T follicular helper cell (primary cell): ENCODE measurements at places on chromosomes 4 and X.

GRCh38 chr4:73012673-73013072, 56.8 kb downstream of the COX18 start:
- no peak for DNase-seq

DNA sequence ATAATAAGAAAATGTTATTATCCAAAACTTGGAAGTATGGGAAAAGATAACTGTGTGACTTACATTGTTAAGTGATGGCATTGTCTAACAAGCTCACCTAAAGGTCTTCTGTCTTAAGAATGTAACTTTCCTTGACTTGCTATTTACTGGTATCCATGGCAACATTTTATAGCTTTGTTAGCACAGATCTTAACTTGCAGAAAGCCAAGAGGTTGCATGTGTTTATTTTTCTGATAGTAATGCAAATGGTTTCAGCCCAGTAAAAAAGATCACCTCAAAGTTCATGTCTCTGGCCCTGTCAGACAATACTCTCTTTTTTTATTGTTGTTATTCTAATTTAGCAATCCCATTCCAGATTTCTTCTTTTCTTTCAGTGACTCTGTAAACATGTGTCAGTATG, 425.3 kb downstream of the SPRY1 start:
- no peak for DNase-seq

- no peak for DNase-seq
These were observed 343.3 kb upstream of the RPS6KA3 start for GRCh38 chrX:20609916-20610415.

GRCh38 chr4:78592088-78592783, 40.7 kb downstream of the ANXA3 start:
- DNase-seq: no peak

DNA sequence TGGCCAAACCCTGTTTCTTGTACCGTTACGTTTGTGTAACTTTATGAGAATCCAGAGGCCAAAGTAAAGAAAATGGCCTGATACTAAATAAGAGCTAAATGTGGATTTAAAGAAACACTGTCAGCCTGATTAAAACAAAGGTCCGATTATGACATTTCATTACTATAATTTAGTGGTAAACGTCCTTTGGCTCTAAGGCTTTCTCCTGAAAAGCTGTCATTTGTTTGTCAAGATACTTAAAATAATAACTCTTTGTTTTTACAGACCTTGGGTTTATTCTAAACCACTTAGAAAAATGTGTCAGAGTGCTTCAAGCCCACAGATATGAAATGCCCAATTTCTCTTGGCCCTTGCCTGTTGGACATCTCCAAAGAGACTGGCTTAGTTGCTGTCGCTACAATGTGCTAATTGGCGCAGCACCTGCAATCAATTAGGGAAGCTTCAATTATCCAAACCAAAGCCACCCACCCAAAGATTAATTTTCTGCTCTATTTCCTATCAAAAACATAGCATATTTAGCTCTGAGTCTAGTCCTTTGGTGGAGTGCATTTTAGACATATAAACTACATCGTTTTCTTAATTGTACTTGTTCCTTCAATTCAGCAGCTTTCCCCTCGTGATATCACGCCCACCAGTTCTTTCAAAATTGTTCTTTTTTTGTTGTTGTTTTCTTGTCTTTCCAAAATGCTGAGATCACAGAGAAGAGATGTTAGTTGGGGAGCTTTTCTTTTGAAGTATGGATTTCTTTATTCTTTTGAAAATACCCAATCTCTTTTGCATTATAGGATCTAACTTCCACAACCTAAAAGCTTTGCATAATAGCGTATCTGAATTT, 13.6 kb downstream of the SMIM20 start:
- DNase-seq: no peak

DNA sequence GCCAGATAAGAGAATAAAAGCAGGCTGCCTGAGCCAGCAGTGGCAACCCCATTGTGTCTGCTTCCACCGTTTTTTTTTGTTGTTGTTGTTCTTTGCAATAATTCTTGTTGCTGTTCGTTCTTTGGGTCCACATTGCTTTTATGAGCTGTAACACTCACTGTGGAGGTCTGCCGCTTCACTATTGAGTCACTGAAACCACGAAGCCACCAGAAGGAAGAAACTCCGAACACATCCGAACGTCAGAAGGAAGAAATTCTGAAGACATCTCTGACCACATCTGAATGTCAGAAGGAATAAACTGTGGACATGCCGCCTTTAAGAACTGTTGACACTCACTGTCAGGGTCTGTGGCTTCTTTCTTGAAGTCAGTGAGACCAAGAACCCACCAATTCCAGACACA, 110.5 kb downstream of the PCDH18 start:
- no peak for DNase-seq

DNA sequence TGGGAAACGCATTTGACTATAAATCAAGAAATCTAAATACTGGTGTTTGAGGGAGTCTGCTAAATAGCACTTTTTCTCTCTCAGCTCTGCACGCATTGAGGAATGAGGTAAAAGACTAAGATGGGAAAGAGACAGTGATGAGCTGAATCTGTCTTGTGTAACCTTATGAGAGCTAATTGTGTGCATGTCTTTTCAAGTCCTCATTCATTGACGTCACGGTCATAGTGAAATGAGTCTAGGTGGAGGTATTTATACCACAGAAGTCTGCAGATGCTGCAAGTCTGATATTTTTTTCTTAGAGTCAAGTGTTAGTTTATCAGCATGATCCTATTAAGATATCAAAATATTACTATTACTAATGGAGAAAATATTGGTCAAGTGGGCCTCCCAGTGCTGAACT, 361.5 kb upstream of the HS3ST1 start:
- no peak for DNase-seq

DNA sequence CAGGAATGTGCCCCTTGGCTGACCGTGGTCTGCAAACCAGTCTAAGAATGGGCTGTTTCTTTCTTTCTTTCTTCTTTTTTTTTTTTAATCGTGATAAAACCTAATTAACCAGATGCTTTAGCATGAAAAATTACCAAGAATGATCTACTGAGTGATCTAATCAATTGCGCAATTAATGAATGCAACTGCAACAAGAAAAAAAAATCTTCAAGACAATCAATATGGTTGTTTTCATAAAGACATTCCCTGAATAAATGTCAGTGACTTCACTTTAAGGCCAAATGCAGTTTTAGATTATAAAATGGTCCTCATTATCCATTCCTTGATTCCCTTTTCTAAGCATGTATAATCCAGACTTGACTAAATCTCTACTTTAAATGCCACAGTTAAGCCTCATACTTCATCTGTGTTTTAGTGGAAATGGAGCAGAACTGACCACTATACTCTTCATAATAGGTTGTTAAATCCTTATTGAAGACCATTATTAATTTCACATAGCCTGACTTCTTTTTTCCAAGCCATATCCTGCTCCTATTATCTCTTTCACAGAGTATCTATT, 51.6 kb upstream of the SETD7 start:
- no peak for DNase-seq

GRCh38 chr4:83552083-83552482, 16.2 kb downstream of the GPAT3 start:
- DNase-seq: no peak

- no peak for DNase-seq
These were observed 383.7 kb upstream of the ATOH1 start for GRCh38 chr4:93444860-93445259.

GRCh38 chrX:4809571-4809970, 1096.1 kb upstream of the PRKX start:
- DNase-seq: no peak

- no peak for DNase-seq
These were observed 8.2 kb downstream of the FAM184B start for GRCh38 chr4:17773135-17773698.

DNA sequence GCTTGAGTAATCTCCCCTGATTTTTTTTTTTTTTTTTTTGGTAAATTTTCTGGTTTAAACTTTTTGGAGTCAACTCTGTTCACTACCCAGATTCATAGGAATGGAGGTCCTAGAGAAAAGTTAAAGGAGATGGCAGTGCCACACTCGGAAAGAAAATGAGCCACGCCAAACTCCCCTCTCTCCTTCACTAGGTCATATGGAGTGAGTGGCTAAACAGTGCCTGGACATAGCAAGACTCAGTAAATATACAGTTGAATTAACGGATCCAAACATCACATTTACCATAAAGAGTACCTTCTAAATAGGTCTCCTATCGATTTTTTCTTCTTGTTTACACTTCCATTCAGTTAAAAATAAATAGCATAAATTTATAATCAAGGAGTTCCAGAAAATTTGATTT, 13.6 kb upstream of the AMTN start:
- DNase-seq: no peak

- DNase-seq: no peak
These were observed 290.7 kb upstream of the FAM241A start for GRCh38 chr4:111854494-111855087.

DNA sequence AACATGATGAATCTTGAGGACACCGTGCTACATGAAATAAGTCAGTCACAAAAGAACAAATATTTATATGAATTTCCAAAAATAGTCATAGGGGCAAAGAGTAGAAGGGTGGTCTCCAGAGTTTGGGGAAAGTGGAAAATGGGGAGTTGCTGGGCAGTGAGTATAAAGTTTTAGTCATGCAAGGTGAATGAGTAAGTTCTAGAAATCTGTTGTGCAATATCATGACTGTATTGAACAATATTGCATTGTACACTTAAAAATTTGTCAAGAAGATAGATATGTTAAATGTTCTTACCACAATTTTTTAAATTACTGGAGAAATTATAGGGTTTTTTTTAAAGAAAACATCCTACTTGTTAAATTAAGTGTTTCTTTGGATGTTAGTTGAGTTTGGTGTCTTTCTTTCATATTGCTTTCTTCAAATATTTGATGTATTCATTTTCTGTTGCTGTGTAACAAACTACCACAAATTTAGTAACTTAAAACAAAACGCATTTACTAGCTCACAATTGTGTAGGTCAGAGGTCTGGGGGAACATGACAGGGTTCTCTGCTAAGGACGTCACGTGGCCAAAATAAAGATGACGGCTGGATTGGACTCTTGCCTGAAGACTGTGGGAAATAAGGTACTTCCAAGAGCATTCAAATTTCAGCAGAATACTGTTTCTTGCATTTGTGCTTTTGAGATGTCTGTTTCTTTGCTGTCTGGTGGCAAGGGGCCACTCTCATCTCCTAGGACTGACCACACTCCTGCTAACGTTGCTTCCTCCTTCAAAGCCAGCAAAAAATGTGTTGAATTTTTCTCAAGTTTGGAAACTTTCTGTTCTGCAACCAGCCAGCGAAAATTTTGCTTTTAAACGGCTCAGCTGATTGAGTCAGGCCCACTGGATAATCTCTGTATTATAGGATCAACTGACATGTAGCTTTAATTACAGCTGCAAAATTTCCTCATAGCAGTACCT, 76.7 kb downstream of the CPEB2 start:
- no peak for DNase-seq

- no peak for DNase-seq
These were observed 63.5 kb upstream of the MAOA start for GRCh38 chrX:43592597-43592996.

DNA sequence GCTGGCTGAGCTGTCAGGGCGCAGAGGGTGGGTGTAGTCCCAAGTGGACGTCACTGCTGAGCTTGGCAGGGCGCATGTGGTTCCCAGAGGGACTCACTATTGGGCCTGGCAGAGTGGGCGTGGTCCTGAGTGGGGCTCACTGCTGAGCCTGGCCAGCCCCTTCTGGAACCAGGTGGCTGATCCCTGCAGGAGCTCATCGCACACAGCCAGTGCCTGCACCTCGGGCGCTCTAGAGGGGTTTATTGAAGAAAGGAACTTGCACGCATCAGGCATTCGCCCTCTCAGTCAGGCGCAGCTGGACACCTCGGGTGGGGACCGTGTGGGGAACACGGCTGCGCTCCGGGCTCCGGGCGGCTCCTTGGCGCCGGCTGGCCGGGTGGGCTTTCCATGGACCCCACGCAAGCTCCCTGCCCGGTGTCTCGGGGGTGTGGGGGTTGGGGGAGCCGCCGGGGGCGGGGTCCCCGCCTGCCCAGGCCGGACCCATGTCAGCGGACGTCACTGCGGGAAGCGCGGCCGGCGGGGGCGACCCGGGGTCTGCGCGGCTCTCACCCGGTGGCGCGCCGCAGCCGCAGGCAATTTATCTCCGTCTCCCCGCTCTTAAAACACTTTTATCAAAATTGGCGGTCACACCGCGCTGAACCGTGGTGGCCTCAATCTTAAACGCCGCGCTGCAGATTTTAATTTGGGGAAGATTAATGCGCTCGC, 65.4 kb upstream of the NKX1-1 start:
- no peak for DNase-seq

- DNase-seq: no peak
These were observed 1418.4 kb downstream of the PCDH18 start for GRCh38 chr4:136113921-136114320.

DNA sequence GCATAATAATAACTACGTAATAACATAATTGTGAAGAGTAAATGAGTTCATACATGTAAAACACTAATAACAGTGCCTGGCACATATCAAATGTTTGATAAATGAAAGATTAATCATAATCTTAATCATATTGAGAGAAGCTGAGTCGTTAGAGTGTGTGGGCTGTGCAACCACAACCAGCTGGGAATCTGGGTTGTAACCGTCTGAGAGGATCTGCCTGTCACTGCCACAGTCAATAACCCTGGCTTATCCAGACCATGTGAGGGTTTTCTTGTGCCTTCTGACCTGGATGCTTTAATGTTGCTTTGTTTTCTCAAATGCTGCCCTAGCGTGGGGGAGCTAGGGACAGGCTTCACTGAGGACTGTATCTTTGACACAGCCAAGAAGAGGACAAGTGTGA, 73.9 kb downstream of the TRPC5 start:
- DNase-seq: no peak

DNA sequence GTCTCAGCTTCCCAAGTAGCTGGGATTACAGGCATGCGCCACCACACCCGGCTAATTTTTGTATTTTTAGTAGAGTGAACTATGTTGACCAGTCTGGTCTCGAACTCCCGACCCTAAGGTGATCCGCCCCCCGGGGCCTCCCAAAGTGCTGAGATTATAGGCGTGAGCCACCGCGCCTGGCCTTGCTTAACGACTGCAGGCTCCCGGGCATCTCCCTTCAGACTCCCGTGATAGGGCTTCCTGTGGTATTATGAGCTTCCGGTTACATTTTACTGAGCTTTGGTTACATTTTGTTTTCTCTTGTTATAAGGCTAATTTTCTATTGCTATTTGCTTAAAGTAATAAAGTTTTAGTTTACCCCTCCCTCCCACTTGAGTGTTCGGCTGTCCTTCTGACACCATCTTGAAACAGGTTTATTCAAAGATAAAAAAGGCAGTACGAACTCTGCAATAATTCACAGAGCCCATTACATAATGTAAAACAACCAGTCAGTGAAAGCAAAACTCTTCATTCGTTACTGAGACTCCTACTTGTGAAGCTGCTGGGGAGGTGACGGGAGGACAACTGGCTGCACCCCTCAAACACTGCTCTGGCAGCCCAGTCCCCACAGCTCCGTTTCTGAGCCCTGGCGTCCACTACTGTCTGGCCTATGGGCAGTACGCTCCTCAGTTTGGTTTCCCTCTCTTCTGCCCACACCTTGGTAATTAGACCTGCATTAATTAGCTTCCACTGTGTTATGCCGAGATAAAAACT, 795.7 kb upstream of the SLIT2 start:
- DNase-seq: no peak

GRCh38 chrX:39576041-39576872, 521.5 kb downstream of the BCOR start:
- DNase-seq: no peak
